Adipocyte (in vitro differentiated cells): ENCODE measurements at places on chromosomes 11 and 22.

GRCh38 chr11:120917559-120918239, 106.2 kb upstream of the TBCEL start:
- no peak for DNase-seq

- DNase-seq = no peak
Measured at GRCh38 chr11:2129699-2130366, 9.4 kb downstream of the IGF2 start.

DNA sequence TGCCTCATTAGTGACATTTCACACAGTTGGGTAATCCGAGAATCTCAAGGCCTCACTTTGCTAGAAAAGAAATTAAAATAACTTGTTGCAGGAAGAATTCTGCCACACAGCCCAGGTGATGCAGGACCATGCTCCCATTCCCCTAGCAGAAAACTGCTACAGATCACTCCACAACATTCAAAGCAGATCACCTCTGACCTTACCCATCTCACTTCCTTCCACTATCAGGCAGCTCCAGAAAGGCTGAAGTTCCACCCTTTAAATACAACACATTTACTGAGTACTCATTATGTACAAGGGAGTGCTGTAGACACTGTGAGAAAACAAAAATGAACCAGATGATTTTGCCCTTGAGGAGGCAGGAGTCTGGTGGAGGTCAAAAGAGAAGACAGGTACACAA, 231.0 kb downstream of the TTC28 start:
- no peak for DNase-seq

DNA sequence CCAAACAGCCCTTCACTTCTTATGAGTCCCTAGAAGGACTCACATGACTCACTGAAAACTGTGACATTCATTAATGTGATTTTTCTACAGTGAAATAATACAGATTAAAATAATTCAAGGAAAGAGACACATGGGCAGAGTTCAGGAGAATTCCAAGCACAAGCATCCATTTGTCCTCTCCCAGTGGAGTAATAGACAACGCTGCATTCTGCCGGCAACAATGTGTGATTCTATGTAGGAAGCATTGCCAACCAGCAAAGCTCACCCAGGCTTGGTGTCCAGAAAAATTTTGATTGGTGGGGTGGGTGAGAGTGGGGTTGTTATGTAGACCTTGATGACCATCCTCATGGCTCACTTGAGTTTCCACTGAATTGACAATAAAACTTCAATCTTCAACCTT, 123.9 kb downstream of the VPREB1 start:
- DNase-seq = no peak
